ENCODE measurements at places on chromosomes 5 and 9.

DNA sequence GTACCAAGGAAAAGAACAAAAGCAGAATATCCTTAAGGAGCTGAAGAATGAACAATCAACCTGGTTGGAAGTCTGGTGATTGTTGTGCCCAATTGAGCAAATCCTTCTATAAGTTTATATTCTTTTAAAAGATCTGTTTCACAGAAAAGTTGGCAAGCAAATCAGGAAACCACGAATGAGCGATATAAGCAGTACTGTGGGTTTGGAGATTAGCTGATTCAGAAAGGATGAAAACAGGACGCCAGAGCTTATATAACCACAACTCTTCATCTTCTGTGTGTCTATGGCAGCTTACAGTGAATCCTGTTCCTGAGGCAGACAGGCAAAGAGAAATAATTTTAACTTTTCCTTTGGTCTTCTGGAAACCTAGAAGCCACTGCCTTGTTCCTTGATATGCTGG is 61.7 kb downstream of the SLC38A9 start:
- no peak for DNase-seq

GRCh38 chr5:8829323-8830029 is 716.4 kb downstream of the SEMA5A start:
- no peak for DNase-seq

- no peak for DNase-seq
These were observed 29.1 kb downstream of the FGD3 start for GRCh38 chr9:92976431-92976830.

DNA sequence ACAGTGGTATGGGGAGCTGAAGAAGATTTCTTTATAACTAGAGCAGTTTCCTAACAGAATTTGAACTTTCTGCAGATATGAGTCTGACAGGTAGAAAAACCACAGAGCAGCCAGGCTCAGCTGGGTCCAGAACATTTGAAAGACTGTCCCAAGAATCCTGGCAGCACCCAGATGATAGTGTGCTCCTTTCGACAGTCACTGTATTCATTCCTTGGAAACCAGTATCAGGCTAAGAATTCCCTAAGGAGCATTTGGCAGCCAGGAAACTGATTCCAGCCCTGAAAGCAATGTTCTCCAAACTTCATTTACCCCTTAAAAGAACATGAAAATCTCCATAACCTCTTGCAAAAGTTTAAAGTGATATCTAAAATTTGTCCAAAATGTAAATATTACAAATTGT is 123.0 kb upstream of the MTAP start:
- no peak for DNase-seq

DNA sequence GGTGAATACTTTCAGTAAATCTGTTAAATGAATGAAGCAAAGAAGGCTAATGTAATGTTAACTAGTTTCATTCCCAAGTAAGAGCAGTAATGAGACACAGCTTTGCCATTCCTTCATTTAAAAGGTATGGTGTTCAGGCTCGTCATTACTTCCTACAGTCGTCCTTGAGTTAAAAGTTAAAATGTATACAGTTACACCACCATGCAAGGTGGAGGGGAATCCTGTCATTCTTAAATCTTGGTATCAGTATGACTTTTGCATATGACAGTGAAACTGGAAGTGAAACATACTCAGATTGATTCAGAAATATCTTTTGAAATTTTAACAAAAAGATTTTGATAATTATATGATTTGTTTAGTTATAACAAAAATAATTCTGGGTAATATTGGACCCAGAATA is 25.9 kb downstream of the MTRR start:
- no peak for DNase-seq

DNA sequence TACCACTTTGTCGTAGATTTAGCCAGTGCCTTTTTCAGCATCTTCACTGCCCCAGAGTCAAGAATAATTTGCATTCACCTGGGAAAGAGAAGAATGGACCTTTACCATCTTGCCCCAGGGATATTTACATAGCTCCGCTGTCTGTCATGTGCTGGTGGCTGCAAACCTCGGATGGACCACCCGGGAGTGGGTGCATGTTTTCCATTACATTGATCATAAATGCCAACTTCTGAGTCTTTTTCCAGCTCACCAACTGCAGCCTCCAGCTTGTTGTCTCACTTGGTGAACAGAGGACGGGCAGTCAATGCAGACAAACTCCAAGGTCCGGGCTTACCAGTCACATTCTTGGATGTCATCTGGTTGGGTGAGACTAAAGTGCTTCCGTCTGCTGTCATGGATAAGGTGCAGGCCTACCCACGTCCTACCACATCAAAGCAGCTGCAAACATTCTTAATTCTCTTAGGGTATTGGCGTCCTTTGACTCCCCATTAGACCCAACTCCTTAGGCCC is 155.8 kb upstream of the APC start:
- DNase-seq = no peak

- DNase-seq = peak; percentile 98
These were observed 28.8 kb downstream of the PTPA start for GRCh38 chr9:129139993-129140396.
